NCI-H1048 (cell line): ENCODE measurements at places on chromosomes 1 and 21.

GRCh38 chr1:26912147-26912490 lies 1.7 kb downstream of the NR0B2 start:
- DNase-seq, result no peak

DNA sequence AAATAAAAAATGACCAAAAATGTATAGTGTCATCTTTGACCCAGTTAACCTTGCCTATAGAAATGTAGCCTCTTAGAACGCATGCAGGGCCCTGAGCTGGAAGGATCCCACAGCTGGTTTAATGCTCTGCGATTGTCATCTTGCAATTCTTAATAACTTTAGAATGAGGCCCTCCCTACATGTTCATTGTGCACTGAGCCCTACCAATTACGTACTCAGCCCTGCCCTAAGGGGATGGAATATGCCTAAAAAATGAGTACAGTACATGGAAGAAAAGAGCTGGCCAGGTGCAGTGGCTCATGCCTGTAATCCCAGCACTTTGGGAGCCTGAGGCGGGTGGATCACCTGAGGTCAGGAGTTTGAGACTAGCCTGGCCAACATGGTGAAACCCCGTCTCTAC lies 57.8 kb upstream of the BCAR3 start:
- no peak for DNase-seq

DNA sequence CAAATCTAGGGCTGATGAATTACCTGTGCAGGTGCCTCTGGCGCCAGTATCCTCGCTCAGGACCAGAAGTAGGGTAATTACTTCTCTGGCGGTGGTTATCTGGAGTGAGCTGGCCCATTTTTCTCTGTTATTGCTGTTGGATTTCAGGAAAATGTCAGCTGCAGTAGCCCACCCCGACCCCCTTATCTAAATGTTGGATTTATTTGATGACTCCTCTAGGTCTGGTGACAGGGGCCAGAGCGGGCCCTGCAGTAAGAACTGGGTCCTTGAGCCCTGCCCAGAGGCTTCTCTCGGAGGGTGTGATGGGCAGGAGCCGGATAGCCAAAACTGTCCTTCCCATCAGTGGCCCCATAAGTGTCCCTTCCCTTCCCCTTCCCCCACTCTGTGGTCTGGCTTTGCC lies 384.3 kb downstream of the PTPRU start:
- no peak for DNase-seq

DNA sequence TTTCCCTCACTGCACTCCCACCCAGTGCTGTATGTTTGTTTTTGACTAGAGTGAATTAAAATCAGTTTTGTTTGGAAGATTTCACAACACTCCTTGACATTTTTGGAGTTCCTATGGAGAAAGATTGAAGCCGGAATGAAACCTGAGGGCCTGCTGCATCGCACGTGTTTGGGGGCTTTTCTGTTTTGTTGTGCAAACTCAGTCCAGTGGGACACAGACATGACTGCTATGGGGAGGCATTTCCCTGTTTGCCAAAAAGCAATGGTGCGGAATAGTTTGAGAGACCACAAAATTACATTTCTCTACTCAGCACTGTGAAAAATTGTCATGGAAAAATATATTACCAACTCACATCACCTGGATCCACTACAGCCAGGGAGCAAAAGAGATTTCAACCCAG lies 43.8 kb upstream of the KCNE2 start:
- DNase-seq, result no peak

DNA sequence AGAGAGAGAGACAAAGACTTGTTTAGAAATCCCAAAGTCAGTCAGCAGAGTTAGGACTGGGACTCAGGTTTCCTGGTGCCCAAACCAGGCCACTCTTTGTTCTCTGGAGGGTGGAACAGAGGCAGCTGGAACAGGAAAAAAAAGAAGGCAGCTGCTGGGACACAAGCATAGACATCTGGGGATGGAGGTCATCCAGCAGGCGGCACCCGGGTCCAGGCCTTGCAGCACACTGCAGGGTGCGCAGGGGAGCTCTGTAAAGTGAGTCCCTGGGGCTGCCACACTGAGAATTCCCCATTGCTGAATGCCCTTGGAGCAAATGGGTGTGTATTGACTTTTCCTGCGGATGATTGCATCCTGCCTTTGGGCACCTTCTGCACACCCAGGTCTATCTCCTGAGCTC lies 222.9 kb upstream of the CSF3R start:
- no peak for DNase-seq

DNA sequence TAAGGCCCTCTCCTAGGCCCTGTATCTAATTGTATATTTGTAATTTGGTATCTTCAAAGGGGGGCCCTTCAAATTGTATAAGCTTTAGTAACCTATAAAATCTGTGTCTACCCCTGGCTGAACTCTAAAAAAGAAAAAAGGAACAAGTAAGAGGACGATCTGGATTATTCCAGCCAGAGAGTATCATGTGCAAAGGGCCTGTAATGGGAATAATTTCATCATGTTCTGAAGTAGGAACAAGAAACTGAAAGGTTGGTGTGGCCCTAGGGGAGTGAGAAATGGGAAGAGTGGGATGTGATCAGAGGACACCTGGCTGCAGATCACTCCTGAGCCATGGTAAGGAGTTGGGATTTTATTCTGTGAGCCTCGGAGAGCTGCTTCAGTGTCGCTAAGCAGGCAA lies 14.7 kb downstream of the PTAFR start:
- no peak for DNase-seq

DNA sequence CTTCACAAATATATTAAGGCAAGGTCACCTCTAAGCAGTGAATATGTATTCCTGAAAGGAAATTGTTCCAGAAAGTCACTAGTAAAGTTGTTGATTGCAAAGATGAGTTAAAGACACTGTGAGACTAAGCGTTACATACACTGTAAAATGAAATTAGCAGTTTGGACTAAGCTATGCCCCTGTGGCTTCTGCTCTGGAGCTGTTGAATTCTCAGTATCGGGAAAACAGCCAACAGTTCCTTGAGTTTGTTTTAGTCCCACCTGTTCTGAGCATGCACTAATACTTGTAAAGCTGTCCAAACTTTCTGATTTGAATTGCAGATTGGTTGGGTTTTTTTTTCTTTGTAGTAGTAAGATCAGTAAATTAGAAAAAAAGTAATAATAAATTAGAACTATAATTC lies 21.0 kb downstream of the ANGPTL1 start:
- DNase-seq, result no peak

GRCh38 chr1:147717706-147718097 lies 42.7 kb downstream of the GJA5 start:
- no peak for DNase-seq

DNA sequence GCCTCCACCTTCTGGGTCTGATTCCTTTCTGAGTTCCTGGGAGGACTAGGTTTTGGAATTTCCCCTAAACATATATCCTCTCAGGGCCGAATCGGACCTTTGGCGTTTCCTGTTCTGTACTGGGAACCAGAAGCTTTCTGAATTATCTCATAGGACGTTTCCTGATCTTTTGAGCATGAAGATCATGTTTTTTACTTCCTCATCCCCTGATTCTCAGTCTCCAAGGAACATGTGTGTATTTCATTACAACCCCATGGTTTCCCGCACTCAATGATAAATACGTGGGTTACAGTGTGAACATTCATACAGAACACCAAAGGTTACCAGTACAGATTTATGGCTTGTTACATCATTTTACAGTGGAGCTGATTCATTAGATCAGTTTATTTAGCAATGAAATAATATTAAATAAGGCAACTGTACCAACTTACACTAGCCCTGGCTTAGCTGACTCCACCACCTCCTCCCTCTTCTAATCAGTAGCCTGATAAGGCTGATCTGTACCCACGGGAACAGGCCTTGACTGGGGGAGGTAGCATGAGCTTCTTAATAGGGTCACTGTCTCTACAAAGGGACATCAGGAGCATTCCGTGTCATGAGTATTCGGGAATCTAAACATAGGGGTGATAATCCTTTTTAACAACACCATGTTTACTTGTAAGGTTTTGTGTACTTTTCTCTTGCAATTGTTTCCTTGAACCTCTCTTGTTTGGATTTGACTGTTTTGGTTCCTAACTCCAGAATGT lies 57.8 kb upstream of the ERRFI1 start:
- DNase-seq, result no peak

DNA sequence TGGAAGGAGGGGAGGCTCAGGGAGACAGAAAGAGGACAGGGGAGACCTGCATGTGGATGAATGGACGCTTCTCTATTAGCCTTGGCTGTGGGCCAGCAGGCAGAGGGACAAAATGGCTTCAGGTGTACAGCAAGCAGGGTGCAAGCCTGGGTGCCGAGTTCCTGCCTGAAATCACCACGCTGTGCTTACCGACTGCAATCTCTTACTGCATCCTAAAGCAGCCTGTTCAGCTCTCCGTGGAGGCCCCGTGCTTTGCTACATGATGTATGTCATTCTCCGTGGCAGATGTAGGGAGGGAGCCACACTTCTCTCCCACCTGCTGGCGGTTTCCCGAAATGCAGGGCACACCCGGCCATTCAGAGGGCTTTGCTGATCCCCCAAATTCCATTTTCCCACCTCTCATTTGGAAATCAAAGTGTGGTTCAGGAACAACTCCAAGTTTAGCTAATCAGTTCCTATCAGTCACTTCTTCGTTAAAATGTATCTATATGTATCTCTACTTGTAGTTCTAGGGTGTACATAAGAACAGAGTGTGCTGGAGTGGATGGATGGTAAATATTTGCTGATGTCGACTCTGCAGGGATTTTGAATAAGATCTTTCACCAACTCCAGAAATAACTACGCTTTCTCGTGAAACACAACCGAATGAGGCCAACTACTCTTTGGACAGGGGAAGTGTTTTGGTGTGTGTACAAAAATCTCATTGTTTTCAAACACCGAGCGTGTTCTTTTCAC lies 122.3 kb upstream of the BACE2 start:
- no peak for DNase-seq

DNA sequence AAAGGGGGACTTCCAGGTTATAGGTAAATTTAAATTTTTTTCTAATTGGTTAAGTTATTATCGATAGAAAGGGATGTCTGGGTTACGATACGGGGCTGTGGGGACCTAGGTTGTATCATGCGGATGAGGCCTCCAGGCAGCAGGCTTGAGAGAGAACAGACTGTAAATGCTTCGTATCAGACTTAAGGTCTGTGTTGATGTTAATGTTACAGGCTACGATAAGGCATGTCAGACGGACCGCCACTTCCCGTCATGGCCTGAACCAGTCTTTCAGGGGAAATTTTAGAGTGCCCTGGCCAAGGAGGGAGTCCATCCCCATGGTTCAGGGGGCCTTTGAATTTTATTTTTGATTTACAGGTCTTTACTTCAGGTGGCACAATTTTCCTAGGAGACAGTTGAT lies 16.7 kb downstream of the ABCG1 start:
- DNase-seq, result no peak

- no peak for DNase-seq
Observed at GRCh38 chr1:152582647-152583046, 2.3 kb upstream of the LCE3D start.

GRCh38 chr1:110890474-110891196 lies 17.7 kb downstream of the CD53 start:
- DNase-seq, result no peak

DNA sequence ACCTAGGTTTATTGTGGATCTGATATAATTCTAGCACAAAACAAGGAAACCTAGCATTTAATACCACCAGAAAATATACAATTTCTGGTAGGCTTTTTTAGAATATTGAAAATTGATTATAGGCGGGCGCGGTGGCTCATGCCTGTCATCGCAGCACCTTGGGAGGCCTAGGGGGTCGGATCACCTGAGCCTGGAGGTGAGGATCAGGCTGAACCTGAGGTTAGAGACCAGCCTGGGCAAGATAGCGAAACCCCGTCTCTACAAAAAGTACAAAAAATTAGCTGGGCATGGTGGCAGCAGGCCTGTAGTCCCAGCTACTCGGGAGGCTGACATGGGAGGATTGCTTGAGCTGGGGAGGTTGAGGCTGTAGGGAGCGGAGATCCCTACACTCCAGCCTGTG lies 948 bp upstream of the COP1 start:
- no peak for DNase-seq

- no peak for DNase-seq
Observed at GRCh38 chr1:93526431-93526830, 78.5 kb downstream of the FNBP1L start.

GRCh38 chr1:14955402-14955801 lies 198.1 kb upstream of the TMEM51 start:
- no peak for DNase-seq

- DNase-seq, result peak; percentile 53
Observed at GRCh38 chr1:26788836-26789611, 1.3 kb downstream of the PIGV start.

DNA sequence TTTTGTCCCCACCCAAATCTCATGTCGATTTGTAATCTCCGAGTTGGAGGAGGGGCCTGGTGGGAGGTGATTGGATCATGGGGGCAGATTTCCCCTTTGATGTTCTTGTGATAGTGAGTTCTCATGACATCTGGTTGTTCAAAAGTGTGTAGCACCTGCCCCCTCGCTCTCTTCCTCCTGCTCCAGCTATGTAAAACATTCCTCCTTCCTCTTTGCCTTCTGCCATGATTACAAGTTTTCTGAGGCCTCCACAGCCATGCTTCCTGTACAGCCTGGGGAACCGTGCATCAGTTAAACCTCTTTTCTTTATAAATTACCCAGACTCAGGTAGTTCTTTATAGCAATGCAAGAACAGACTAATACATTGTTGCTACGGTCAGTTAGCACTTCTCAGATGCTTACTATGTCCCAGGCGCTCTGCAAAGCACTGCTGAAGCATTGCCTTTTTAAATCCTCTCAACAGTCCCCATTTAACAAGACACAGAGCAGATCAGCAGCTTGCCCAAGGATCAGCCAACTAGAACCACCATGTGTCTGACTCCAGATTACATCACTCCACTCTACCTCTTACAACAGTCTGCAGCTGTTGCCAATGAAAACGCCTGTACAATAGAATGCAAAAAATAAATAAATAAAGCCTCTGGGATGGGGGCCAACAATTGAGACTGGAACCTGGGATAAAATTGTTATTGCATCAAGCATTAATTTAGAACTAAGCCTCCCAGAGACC lies 52.4 kb upstream of the USP1 start:
- no peak for DNase-seq

DNA sequence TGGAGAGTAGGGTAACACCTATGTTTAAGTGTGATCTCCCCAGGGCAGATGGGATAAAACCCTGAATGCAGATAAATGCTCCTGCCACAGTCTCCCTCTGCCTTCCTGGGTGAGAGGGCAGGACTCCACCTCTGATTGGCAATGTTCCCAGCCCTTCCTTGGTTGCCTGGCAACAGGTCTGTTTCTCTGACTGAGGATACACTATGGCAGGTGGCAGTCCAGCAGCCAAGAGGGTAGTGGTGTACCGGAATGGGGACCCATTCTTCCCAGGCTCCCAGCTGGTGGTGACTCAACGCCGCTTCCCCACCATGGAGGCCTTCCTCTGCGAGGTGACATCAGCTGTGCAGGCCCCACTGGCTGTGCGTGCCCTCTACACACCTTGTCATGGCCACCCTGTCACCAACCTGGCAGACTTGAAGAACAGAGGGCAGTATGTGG lies at the start of gene DCDC2B:
Gene DCDC2B, plus strand, starts transcription at position 199 of the 438 bp plus-strand sequence. Its CDS starts 5 bp downstream, at position 204.
- no peak for DNase-seq

DNA sequence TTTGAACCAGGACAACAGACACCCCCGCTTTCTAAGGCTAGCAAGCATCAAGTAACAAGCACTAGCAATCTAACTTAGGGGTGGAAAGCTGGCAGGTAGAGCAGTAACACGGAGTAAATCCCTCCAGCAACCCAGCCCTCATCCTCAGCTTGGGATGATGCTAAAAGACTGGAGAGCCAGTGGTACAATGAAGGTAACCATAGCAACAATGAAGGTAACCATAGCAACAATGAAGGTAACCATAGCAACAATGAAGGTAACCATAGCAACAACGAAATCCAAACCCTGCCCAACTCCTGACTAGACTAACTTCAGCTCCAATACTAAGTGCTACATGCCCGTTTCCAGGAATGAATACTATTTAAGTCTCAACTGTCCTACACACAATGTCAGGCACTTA lies 22.2 kb upstream of the EIF4G3 start:
- DNase-seq, result no peak
